ENCODE measurements at places on chromosomes 2 and 18. TPM values are rescaled to one million over a fixed set of nuclear protein-coding genes. Genes with fewer than 3 reads are reported as not detected.

GRCh38 chr2:195337597-195337996, 319.4 kb upstream of the SLC39A10 start:
- H3K4me1 ChIP-seq = peaks cover 8% of the 10 kb centered on the region
- no peak overlapping the region for H3K27ac ChIP-seq
- H3K4me3 ChIP-seq = no peak overlapping the region
- H3K27me3 ChIP-seq = no peaks in the 10 kb centered on the region
- no peaks in the 10 kb centered on the region for H3K36me3 ChIP-seq

- no peak overlapping the region for H3K4me3 ChIP-seq
- no peak overlapping the region for H3K27ac ChIP-seq
- no peak for DNase-seq
- H3K36me3 ChIP-seq = no peaks in the 10 kb centered on the region
These were observed 111.9 kb upstream of the MAPRE2 start for GRCh38 chr18:34929336-34929780.

- H3K36me3 ChIP-seq = peaks cover 5% of the 10 kb centered on the region
- H3K4me3 ChIP-seq = no peak overlapping the region
- H3K4me1 ChIP-seq = no peaks in the 10 kb centered on the region
- no peaks in the 10 kb centered on the region for H3K27me3 ChIP-seq
- no peak for DNase-seq
These were observed 58.7 kb downstream of the AFTPH start for GRCh38 chr2:64582774-64583340.

DNA sequence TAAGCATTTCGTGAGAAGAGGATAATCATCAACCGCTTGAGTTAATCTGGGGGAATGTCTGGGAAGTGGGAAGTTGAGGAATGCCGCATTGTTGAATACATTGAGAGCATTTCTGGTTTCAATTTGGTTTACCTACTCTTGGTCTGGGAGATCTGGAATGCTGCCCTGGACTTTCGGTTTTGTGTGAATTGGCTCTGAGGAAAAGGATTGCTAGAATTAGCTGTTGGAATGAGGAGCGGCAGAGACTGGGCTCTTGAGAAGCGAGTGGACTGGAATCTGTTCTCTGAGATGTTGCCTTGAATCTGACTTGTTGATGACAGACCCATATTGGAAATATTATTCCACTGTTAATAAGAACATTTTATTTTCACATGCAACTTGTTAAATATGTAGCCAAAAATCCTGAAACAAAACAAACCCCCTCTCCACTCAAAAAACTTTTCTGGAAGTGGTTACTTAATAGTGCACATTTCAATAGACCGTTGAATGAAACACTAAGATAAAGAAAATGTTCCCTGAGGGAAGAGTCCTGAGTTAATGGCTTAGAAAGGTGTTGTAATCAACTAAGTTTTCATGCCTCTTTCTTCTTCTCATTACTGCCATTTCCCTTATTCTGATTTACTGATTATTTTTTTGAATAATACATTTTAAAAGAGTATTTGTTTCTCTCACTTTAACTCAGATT, 50.8 kb downstream of the PTPRM start:
- H3K36me3 ChIP-seq = no peaks in the 10 kb centered on the region
- no peak for DNase-seq
- H3K27me3 ChIP-seq = no peaks in the 10 kb centered on the region
- H3K4me3 ChIP-seq = no peak overlapping the region

DNA sequence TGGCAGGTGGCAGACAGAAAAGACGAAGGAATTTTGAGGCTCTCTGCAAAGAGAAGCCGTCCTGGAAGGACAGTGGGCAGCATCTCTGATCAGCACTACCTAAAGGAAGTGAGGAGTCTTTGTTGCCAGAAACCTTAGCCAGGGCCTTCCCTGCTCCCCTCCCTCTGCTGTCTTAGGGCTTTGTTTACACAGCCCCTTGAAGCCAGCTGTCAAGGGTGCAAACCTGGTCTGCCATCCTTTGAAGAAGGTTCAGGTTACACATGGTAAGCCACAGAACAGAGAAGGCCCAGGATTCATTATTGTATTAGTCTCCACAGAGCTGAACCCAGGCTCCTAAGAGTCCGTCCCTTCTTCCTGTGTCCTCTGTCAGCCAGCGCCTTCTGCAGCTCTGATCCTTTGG, 356.7 kb downstream of the TGIF1 start:
- no peak overlapping the region for H3K27ac ChIP-seq
- no peak overlapping the region for H3K4me3 ChIP-seq
- H3K4me1 ChIP-seq = no peaks in the 10 kb centered on the region
- H3K36me3 ChIP-seq = no peaks in the 10 kb centered on the region
- no peak for DNase-seq

GRCh38 chr18:39302481-39302880, 1736.9 kb upstream of the CELF4 start:
- peaks cover 17% of the 10 kb centered on the region for H3K36me3 ChIP-seq
- H3K4me3 ChIP-seq = no peak overlapping the region
- no peaks in the 10 kb centered on the region for H3K27me3 ChIP-seq

DNA sequence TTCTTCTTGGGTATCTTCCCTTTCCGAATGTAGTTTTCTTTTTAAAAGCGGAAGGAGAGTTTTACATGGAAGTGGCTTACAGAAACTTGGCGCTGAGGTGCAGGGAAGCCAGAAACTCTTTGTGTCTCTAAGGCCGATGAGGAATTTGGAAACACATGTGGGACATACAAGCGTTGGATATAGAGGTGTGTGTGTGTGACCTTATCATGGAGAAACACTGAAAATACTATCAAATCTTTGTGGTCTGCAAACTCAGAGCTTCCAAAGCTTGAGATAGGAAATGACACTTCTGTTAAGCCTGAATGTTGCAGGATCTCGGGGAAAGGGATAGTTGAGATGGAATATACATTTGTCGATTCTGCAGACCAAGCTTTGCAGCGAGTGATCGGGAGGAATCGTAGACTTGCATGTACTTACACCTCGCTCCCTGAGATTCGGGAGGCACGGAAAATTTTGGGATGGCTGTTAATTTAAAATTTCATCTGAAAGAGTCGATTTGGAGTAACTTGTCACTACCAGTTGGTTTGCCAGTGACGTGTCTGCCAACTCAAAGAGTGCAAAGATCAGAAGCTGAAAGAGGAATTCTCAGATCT, 1.0 kb downstream of the NAB1 start:
- peaks cover 18% of the 10 kb centered on the region for H3K4me1 ChIP-seq
- peaks cover 18% of the 10 kb centered on the region for H3K27me3 ChIP-seq
- H3K4me3 ChIP-seq = peak overlapping the region; percentile 93
- H3K27ac ChIP-seq = no peak overlapping the region
- no peak for DNase-seq
- H3K36me3 ChIP-seq = no peaks in the 10 kb centered on the region

- no peak overlapping the region for H3K27ac ChIP-seq
- H3K4me3 ChIP-seq = no peak overlapping the region
- DNase-seq = peak; percentile 82
- H3K36me3 ChIP-seq = no peaks in the 10 kb centered on the region
These were observed 285.0 kb upstream of the PARD3B start for GRCh38 chr2:204260162-204260877.

DNA sequence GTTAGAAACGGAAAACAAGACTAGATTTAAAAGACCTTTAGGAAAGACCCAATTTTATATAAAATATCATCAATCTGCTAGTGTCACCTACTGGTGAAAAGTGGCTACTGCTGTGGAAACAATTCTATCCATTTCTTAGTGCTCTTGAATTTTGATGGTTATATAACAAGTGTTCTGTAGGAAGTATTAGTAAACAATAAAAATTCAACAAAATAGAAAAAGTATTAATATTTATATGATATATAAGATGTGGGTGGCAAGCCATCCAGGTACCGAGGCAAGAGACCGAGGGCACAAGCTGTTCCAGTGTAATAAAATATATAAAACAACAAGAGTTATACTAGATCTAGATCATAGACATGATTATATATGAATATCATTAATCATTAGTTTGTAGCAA, 6.2 kb upstream of the TMEM87B start:
- H3K36me3 ChIP-seq = peaks cover 9% of the 10 kb centered on the region
- peaks cover 26% of the 10 kb centered on the region for H3K27me3 ChIP-seq
- H3K27ac ChIP-seq = no peak overlapping the region
- DNase-seq = no peak
- H3K4me3 ChIP-seq = no peak overlapping the region

DNA sequence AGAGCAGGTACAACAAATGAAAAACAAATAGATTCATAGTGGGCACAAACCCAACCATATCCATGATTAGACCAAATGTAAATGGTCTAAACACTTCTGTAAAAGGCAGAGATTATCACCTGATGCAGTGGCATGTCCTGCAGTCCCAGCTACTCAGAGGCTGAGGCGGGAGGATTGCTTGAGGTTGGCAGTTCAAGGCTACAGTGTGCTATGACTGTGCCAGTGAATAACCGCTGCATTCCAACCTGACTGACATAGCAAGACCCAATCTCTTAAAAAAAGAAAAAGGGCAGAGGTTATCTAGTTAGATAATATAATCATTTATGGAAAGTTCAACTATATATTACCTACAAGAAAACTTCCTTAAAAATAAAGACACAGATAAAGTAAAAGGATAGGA, 21.3 kb upstream of the SLC3A1 start:
- peaks cover 8% of the 10 kb centered on the region for H3K36me3 ChIP-seq
- H3K27ac ChIP-seq = no peak overlapping the region
- no peak for DNase-seq
- H3K4me1 ChIP-seq = no peaks in the 10 kb centered on the region
- H3K4me3 ChIP-seq = no peak overlapping the region
- no peaks in the 10 kb centered on the region for H3K27me3 ChIP-seq

- H3K36me3 ChIP-seq = no peaks in the 10 kb centered on the region
- no peak overlapping the region for H3K4me3 ChIP-seq
- no peak overlapping the region for H3K27ac ChIP-seq
- peaks cover 20% of the 10 kb centered on the region for H3K4me1 ChIP-seq
- DNase-seq = no peak
These were observed 80.4 kb downstream of the SH3RF3 start for GRCh38 chr2:109209412-109209811.

GRCh38 chr2:105834931-105835330, 90.2 kb downstream of the NCK2 start:
- H3K36me3 ChIP-seq = peaks cover 24% of the 10 kb centered on the region
- peaks cover 41% of the 10 kb centered on the region for H3K4me1 ChIP-seq
- H3K4me3 ChIP-seq = no peak overlapping the region
- no peak for DNase-seq

DNA sequence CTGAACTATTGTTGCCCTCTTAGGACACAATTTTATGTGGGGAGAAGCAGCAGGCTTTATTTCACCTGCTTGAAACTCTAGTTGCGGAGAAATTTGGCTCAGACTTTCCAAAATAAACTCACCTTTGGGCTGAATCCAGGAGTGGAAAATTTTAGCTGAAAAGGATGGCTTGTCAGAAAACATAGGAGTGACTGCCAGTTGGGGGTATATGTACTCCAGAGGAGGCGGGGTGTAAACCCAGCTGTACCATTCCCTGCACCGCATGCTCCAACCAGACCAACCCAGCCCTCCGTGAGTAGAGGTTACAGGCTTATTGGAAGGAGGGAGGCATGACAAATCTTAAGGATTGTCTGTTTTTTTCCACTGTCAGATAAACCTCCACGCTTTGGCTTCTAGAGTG, 53.8 kb downstream of the PRKCE start:
- H3K4me1 ChIP-seq = no peaks in the 10 kb centered on the region
- H3K27ac ChIP-seq = no peak overlapping the region
- no peak overlapping the region for H3K4me3 ChIP-seq
- H3K36me3 ChIP-seq = peaks cover 9% of the 10 kb centered on the region
- DNase-seq = no peak
- no peaks in the 10 kb centered on the region for H3K27me3 ChIP-seq

GRCh38 chr2:112643488-112643887, 2.3 kb upstream of the SLC20A1 start:
- no peak for DNase-seq
- H3K4me3 ChIP-seq = no peak overlapping the region
- H3K27ac ChIP-seq = no peak overlapping the region
- peaks cover 25% of the 10 kb centered on the region for H3K4me1 ChIP-seq
- peaks cover 17% of the 10 kb centered on the region for H3K27me3 ChIP-seq

DNA sequence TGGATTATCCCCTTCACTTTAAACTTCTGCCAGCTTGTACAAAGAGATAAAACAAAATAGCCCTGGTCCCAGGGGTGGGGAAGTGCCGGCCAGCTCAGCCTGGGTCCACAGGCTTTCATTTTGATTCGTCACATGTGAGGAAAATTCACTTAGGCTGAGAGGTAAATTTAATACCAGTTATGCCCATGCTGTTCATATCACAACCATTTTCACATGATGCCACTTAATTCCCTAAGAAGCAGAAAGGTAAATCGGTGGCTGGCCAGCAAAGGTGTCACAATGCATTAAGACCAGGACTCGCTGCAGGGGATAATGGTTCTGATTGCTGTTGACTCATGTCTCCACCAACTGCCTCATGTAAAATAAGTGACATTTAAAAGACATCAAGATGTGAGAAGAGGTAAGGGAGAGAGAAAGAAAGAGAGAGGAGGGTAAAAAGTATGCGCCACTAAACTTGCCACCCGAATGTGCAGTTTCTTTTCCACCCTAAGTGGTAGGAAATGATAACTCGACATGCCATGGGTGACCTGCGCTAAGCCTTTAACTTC, 261.0 kb upstream of the SIX3 start:
- H3K4me3 ChIP-seq = no peak overlapping the region
- no peak overlapping the region for H3K27ac ChIP-seq
- no peaks in the 10 kb centered on the region for H3K27me3 ChIP-seq
- DNase-seq = no peak

- H3K4me1 ChIP-seq = peaks cover 58% of the 10 kb centered on the region
- H3K4me3 ChIP-seq = no peak overlapping the region
- DNase-seq = no peak
- no peaks in the 10 kb centered on the region for H3K27me3 ChIP-seq
These were observed 81.5 kb downstream of the STPG4 start for GRCh38 chr2:47073641-47074040.

DNA sequence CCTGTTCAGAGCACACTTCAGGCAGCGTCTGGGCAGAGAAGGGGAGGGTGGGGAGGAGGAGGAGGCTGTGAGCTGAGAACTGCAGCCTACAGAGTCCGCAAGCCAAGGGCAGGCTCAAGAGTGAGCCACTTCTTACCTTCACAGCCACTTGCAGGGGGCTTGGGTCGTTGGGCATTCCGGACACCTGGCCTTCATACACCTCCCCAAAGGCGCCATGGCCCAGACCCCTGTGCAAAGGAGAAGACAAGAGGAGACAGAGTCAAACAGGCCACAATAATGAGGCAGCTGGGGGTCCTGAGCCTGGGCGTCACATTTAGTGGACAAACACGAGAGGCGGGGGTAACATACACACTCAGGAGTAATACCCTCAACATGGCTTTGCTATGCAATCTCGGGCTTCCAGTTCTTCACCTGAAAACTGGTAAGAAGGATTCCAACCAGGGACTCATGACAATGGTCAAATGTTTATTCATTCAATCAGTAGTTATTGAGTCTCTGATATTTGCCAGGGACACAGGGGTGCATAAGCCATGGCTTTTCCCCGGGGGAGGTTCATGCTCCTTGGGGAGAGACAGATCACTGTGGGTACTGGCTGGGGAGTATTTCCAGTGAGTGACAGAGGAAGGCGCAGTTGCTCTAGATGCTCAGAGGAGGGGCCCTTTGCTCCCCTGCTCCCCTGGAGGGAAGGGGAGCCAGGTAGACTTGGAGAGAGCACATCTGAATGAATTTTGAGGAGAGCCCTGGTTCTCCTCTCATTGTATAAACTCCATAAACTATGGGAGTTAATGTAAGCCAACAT, 107.4 kb downstream of the CLIP4 start:
- DNase-seq = no peak
- H3K36me3 ChIP-seq = no peaks in the 10 kb centered on the region
- H3K27ac ChIP-seq = no peak overlapping the region
- H3K4me3 ChIP-seq = no peak overlapping the region
- peaks cover 4% of the 10 kb centered on the region for H3K4me1 ChIP-seq
- H3K27me3 ChIP-seq = no peaks in the 10 kb centered on the region

TTR gene
- 1.0 TPM for total RNA-seq

AQP12A gene
- not detected for total RNA-seq

DYNAP gene
- 0.46 TPM for total RNA-seq

MAP3K19 gene
- not detected for total RNA-seq

MARCHF4 gene
- 1.7 TPM for total RNA-seq

RETREG2 gene
- total RNA-seq = 50.2 TPM
